ENCODE measurements at places on chromosomes 5 and 9. TPM values are rescaled to one million over a fixed set of nuclear protein-coding genes. Genes with fewer than 3 reads are reported as not detected.

DNA sequence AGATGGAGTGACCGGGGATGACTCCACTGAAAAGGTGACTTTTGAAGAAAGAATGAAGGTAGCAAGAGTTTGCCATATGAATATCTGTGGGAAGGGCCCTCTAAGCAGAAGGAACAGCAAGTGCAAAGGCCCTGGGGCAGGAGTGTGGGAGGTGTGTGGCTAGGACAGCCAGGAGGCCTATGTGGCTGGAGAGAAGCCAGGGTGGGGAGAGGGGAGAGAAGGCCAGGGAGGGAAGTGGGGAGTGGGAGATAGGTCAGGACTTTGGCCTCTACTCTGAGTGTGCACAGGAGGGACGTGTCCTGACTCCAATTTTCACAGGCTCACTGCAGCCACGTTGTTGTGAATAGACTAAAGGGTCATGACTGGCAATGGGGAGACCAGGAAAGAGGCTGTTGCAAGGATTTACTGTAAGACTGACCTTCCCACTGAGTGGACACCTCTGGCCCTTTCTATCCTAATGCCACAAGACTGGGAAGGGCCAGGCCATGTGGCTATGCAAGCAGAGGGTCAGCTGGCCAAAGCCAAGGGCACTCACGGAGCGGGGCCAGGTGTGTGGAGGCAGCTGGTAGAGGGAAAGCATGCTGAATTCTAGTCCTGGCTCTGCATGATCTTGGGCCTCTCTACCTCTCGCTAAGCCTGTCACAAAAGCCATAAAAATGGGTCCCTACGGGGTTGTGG, 172.4 kb downstream of the PAX5 start:
- DNase-seq = no peak

DNA sequence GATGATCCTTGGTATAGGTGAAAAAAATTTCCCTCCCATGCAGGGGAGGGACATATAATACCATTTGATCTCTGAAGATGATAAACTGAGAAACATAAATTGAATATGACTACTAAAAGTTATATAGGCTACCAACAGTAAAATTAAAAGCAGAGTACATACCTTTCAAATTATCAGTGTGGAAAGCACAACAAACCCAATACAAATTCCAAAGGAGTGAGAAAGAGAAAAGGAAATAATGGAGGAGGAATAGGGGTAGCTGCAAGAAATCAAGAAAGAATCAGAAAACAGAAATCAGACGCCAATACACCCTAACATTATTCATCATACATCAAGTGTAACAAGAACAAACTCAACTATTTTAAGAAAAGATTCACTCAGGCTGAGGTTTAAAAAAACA, 17.7 kb downstream of the GNAQ start:
- DNase-seq = no peak

- DNase-seq = no peak
Observed at GRCh38 chr5:92822183-92822582, 758.8 kb downstream of the NR2F1-AS1 start.

DNA sequence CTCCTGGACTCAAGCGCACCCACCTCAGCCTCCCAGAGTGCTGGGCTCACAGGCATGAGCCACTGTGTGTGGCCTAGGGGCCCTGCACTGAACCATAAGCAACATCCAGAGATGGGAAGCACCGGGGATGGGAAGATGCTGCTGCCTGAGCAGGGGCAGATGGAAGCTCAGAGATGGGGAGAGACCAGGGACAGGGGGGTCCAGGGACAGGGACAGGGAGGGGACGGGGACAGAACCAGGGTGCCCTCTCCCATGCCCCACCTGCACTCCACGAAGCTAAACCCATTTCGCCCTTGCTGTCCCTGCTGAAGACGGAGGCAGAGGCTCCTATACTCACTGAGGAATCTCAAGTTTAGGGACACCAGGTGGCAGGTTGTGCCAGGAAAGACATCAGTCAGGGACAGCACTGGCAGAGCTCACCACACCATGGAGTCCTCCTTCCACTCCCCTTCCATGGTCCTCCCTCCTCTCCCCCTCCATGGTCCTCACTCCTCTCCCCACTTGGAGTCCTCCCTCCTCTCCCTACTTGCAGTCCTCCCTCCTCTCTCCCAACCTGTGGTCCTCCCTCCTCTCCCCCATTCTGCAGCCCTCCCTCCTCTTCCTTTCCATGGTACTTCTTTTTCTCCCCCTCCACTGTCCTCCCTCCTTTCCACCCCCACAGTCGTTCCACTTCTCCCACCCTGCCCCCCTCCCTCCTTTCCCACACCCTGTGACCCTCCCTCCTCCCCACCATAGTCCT, 45.5 kb upstream of the LRRC14B start:
- DNase-seq = no peak

- peak; percentile 35 for DNase-seq
Observed at GRCh38 chr9:134065612-134066419, 2.0 kb downstream of the BRD3 start.

DNA sequence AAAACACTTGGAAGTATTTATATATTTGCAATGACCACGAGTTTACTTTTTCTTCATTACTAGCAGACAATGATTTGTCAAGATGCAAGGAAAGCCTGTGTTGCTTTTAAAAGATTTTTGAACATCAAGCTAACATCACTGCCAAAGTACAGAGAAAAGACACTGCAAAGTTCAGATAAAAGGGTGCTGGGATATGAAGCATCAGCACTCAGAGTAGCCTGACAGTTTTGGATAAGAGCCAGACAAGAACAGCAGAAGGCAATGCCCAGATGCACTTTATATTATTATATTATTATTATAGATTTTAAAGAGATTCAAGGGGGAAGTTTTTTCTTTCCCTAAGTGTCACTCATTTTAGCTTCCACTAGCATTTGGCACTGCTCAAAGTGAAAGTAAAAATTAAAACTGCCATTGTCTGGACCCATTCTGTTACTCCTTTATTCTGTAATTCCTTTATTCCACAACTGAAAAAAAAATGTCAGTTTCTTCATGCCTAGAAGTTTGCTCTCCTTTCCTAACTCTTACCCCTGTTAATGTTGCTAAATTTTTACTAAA, 240.6 kb downstream of the EFNA5 start:
- no peak for DNase-seq

DNA sequence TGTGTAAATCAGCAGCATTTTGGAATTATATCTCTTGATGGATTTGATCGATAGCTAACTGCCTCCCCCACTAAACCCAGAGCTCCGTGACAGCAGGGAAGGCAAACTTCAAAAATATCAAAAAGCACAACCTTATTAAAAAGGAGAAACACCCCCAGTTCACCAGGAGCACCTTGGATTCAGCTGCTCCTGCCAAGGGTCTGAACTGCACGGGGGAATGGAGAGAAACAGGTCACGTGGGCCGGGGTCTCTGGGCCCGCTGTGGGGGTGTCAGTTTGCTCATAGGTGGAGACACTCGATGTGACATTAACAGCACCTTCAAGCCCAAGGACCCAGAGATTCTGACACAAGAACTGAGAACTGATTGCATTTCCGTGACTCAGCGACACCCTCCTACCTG, 1.1 kb upstream of the SLC34A1 start:
- no peak for DNase-seq

The BAAT gene
- 0.13 TPM for total RNA-seq

DNA sequence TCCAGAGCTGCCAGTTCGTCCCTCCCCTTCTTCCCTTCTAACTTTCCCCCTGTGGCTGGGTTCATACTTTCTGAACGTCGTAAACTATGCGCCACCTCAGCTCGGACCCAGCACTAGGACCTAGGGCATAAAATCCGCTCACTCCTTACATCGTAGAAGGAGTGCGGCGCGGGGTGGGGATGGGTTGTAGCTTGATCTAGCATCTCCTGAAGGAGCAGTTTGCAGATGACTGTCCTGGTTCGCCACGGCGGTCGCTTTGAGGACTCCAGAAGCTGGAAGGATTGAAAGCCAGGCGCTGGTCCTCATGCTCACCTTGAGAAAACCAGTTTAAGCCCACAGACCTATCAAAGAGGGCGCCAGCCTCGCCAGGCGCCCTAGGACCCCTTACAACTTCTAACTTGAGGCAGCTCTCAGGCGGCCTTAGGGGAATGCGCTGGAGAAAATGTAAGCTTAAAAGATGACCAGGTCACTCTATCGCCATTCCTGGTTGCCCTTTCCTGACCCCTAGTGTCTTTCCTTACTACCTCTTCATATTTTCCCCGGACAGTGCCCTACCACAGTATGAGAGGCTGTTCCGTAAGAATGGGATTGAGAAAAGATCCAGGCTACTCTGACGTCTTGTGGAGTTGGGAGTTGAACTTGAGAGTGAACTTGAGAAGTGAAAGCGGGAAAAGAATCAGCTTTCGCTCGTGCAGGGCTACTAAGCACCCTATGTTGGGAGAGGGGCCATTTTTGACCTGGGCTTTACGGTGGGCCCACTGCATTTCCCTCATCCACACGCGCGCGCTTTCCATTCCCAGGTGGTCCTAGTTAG, 2.8 kb downstream of the RORB start:
- DNase-seq = no peak

DNA sequence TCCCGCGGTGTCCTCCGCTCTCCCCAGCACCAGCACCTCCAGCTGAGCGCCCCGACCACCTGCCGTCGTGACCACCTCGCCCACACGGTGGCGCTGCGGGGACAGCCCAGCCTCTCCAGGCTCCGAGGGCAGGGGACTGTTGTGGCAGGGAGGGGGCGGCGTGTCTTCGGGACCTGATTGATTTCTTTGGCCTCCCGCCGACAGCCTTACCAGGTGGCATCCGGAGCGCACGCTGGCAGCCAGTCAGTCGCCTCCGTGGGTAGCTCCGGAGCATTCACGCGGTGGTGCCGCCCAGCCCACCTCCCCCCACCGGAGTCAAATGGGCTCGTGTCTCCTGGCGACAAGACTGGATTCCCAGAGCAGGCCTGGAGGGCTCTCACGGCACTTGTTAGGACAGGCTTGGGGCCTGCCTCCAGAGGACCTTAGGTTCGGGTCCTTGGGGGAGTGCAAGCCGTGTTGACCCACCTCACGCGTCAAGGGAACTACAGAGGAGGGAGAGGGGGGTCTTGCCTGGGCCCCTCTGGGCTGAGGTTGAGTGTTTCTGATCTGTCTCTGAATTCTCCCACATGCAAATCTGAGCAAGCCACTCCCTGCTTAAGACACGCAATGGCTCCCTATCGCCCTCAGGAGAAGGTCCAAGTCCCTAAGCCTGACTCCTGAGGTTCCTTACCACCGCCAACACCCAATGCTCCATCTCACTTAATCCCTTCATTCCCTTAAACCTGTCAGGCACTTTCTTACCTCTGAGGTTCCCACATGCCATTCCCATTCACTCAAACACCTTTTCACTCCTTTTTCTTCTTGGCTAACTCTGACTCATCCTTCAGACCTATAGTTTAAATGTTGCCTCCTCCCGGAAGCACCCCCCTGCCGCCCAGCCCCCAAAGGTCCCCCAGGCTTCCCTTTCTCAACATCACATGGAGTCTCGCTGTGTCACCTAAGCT, 51.2 kb upstream of the GGTA1 start:
- peak; percentile 73 for DNase-seq

DNA sequence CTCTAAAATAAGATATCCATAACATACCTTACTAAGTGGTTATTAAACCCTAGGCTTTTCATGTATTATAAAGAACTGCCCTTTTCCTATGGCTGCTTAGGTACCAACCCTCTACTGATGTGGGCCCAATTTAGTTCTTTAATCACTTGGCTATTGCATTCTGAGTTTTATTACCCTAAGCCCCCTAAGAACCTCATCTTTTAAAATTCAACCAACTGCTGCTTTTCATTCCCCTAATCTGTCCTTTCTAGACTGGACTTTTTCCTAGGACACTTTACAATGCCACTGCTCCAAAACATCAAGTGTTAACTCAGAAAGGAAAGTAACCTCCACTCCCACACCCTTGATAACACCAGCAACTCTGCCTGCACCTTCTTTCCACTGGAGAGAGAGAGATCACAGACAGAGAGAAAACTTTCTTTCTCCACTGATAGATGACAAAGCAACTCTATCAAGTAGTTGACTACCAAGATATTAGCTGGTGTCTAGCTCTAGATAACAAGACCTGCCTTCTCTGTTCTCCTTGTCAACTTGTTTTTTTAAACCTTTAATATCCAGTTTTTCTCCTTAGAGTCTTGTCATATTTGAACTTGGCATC, 27.3 kb downstream of the ELL2 start:
- no peak for DNase-seq

- no peak for DNase-seq
Observed at GRCh38 chr9:81605170-81605670, 84.1 kb downstream of the TLE1 start.

DNA sequence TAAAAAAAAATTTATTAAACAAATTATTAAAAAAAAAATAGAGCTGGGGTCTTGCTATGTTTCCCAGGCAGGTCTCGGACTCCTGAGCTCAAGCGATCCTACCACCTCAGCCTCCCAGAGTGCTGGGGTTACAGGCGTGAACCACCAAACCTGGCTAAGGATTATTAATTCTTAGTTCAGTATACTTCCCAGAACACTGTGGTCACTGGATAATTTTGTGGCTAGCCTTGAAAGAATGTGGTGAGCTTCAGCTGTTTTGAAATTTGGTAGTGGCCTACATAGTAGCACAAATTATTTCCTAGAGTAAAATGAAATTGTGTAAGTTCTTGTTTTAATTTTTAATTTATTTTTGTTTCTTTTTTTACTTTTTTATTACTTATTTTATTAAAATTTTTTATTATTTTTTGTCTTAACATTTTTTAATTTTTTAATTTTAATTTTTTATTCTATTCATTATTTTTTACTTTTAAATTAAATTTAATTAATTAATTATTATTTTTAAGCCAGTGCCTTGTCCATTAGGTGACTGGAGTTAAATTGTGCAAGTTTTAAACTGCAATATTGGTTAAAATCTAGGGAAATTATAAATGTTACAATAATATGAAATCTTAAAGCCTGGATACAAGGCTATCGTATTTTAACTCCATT, 23.0 kb downstream of the ARRDC3 start:
- no peak for DNase-seq

DNA sequence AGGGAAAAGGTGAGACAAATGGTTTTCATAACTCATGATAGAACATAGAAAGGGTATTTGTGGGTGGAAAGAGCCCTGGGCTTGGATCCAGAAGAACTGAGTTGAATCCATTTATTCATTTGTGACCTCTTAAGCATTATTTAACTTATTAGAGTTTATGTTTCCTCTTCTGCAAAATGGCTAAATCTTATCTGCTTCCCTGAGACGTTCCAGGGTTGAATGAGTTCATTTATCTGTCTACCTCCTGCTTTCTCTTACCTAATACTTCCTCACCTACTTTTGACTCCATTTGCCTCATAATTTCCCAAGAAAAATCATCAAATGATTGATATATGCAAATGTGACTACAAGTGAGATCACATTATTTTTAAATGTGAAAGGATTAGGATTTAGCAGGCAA, 152.7 kb upstream of the GAS1 start:
- no peak for DNase-seq

GRCh38 chr9:119375892-119376291, 6.7 kb upstream of the BRINP1 start:
- peak; percentile 31 for DNase-seq
